ENCODE measurements at places on chromosomes 3 and 15. TPM values are rescaled to one million over a fixed set of nuclear protein-coding genes. Genes with fewer than 3 reads are reported as not detected.

DNA sequence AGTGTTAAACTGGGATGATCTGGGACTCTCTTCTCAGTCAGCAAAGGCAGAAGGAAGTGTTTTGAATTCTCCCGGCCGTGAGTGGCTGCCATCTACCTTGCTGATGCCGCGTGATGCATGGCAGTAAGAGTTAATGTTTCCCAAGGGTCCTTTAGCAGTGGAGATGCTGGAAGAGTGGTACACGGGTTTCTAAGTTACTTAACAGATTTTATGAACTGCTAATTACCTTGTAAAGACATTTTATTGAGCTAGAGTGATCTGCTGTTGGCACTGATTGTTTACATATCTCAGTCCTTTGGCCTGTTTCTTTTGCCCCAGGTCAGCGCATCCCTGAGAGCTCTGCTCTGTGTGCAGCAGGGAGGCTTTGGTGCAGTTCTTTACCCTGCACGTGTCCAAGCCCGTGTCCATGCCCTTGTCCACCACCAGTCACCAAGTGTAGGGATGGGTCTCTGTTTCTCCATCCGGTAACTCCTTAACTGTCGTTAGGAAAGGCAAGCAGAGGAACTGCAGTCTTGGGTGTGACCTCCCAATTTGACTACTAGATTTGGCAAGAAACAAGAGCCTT, 172.3 kb downstream of the SLCO3A1 start:
- no peaks in the 10 kb centered on the region for H3K4me1 ChIP-seq
- H3K36me3 ChIP-seq: no peaks in the 10 kb centered on the region
- DNase-seq: no peak
- no peaks in the 10 kb centered on the region for H3K27me3 ChIP-seq
- H3K4me3 ChIP-seq: no peak overlapping the region

- peaks cover 6% of the 10 kb centered on the region for H3K4me1 ChIP-seq
- DNase-seq: no peak
- H3K27me3 ChIP-seq: no peaks in the 10 kb centered on the region
Observed at GRCh38 chr3:104886220-104886995, 480.3 kb upstream of the ALCAM start.

DNA sequence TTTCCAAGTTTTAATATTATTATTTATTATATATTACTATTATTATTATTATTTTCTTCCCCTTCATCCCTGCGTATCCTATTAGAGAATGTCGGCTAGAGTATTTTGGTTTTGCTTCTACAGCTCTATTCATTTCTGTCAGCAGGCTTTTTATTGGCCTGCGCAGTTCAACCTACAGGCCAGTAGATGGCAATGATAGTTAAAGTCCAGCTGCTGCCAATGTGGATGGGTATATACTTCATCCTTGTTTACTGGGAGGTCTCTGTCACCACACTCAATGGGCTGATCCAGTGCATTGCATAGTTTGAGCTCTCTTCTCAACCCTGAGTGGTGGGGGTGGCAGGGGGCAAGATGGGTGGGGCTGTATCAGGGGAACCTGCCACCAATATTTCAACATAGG, 799.8 kb downstream of the NSUN3 start:
- no peaks in the 10 kb centered on the region for H3K36me3 ChIP-seq
- no peak overlapping the region for H3K27ac ChIP-seq
- no peak overlapping the region for H3K4me3 ChIP-seq
- H3K27me3 ChIP-seq: no peaks in the 10 kb centered on the region
- H3K4me1 ChIP-seq: no peaks in the 10 kb centered on the region

GRCh38 chr15:99536422-99537040, 29.3 kb upstream of the MEF2A start:
- no peaks in the 10 kb centered on the region for H3K27me3 ChIP-seq
- peak; percentile 54 for DNase-seq
- no peaks in the 10 kb centered on the region for H3K36me3 ChIP-seq
- peaks cover 10% of the 10 kb centered on the region for H3K4me1 ChIP-seq

DNA sequence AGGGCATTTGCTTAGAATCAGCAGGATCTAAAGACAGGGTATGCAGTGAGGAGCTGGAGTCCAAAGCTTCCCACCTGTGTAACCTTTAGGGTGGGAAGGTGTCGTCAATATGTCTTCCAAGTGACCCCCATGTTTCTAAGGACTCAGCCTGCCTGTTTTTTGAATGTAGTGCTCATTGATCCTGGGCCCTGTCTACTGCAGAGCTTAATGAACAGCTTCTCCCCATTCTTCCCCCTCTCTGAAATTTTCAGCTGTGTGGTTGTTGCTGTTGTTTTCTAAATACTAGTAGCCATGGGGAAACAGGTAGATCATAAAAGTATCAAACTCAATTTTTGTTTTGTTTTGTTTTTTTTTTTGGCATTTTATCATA, 39.7 kb downstream of the MBNL1 start:
- no peak overlapping the region for H3K4me3 ChIP-seq
- peaks cover 26% of the 10 kb centered on the region for H3K36me3 ChIP-seq
- H3K27me3 ChIP-seq: no peaks in the 10 kb centered on the region
- no peak overlapping the region for H3K27ac ChIP-seq

GRCh38 chr3:69445024-69445423, 59.1 kb upstream of the FRMD4B start:
- DNase-seq: peak; percentile 47
- no peaks in the 10 kb centered on the region for H3K36me3 ChIP-seq

GRCh38 chr3:189235214-189235613, 63.4 kb downstream of the TPRG1 start:
- no peaks in the 10 kb centered on the region for H3K36me3 ChIP-seq
- H3K4me3 ChIP-seq: no peak overlapping the region
- H3K27ac ChIP-seq: no peak overlapping the region
- DNase-seq: no peak
- no peaks in the 10 kb centered on the region for H3K4me1 ChIP-seq

GRCh38 chr3:155070932-155071387, 9.2 kb upstream of the MME start:
- no peak overlapping the region for H3K4me3 ChIP-seq
- peaks cover 21% of the 10 kb centered on the region for H3K4me1 ChIP-seq
- no peaks in the 10 kb centered on the region for H3K27me3 ChIP-seq
- no peaks in the 10 kb centered on the region for H3K36me3 ChIP-seq
- peak overlapping the region; percentile 80 for H3K27ac ChIP-seq
- DNase-seq: peak; percentile 77

DNA sequence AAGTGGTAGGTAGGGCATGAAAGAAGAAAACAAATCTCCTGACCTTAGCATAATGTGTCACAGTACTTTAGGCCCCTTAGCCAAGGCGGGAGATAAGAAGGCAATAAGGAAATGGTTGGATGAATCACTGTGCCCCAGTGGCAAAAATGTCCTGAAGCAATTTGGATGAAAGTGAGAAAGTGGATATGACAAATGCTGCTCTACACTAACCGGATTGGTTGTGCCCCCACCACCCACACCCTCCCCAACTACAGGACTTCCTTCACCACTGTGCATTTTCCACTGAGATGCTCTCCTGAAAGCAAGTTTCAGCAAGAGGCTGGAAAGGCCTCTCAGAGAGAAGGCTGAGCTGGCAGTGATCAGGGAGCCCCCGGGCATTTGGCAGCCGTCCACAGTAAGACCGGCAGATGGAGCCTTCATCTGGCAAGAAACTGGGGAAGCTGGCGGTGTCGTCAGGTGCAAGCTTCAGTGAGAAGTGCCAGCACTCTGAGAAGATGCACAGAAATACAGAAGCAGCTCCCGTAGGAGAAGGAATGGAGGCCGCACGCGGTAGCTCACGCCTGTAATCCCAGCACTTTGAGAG, 63.8 kb downstream of the ATP1B3 start:
- H3K4me1 ChIP-seq: peaks cover 15% of the 10 kb centered on the region
- H3K27ac ChIP-seq: peak overlapping the region; percentile 63
- H3K4me3 ChIP-seq: no peak overlapping the region
- H3K36me3 ChIP-seq: no peaks in the 10 kb centered on the region
- DNase-seq: peak; percentile 73
- no peaks in the 10 kb centered on the region for H3K27me3 ChIP-seq

GRCh38 chr3:123075359-123075758, 8.5 kb downstream of the PDIA5 start:
- peaks cover 22% of the 10 kb centered on the region for H3K4me1 ChIP-seq
- DNase-seq: no peak
- H3K27me3 ChIP-seq: peaks cover 10% of the 10 kb centered on the region
- no peak overlapping the region for H3K4me3 ChIP-seq
- no peaks in the 10 kb centered on the region for H3K36me3 ChIP-seq
- no peak overlapping the region for H3K27ac ChIP-seq

Gene CERS3
- not detected for total RNA-seq

- DNase-seq: no peak
- no peak overlapping the region for H3K4me3 ChIP-seq
- no peaks in the 10 kb centered on the region for H3K27me3 ChIP-seq
Observed at GRCh38 chr15:85616549-85617110, 178.1 kb downstream of the KLHL25 start.

- H3K36me3 ChIP-seq: no peaks in the 10 kb centered on the region
- H3K27ac ChIP-seq: no peak overlapping the region
- DNase-seq: no peak
- H3K4me3 ChIP-seq: no peak overlapping the region
- peaks cover 19% of the 10 kb centered on the region for H3K4me1 ChIP-seq
Observed at GRCh38 chr3:37779289-37780152, 82.2 kb upstream of the CTDSPL start.

Gene STAC
- 29.1 TPM for total RNA-seq

GRCh38 chr3:43951813-43952212, 261.1 kb downstream of the ABHD5 start:
- no peak overlapping the region for H3K27ac ChIP-seq
- H3K27me3 ChIP-seq: no peaks in the 10 kb centered on the region
- no peak overlapping the region for H3K4me3 ChIP-seq

DNA sequence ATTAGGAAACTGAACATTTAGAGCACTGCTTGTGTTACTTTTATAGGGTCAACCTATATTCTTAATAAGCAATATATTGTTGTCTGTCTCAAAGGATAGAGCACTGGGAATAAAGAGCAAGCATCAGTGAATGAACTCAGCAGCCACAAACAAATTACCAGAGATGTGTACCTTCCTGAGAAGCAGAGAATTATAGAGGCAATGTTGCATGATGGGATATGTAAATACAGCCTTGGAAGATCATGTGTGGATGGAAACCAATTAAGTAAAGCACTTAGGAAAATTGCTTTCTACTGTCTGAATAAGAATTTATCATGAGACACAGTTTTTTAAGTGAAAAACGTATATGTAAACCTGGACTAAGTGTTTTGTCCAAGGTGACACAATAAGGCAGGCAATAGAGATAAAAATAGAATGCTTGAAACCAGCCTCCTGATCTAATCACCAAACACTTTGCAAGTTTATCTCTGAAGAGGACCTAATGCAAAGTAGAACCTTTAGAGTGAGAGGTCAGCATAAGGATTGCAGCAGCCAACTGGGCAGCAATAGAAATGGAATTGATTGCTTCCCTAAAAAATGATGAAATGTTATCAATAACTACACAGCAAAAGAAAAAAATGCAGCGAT, 848.0 kb downstream of the TUSC7 start:
- no peaks in the 10 kb centered on the region for H3K36me3 ChIP-seq
- no peak for DNase-seq
- no peak overlapping the region for H3K4me3 ChIP-seq
- no peak overlapping the region for H3K27ac ChIP-seq

Gene DCBLD2
- total RNA-seq: 70.2 TPM

DNA sequence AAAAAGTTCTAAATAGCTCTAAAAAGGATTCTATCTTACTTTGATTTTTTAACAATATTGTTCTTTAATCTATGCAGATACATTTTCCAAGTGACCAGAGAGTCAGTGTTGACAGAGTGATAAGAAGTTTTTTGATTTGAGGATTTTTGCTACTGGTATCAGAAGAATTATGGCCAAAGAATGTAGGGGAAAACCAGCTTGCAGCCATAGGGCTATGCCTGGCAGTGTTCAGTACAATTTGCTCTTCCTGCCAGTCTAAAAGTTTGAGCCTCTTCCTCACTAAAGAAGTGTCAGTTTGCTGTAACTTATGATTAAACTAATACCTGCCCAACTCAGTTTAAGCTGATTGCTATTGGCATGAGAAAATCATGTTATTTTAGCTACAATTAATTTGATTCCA, 35.3 kb upstream of the FSIP1 start:
- no peak overlapping the region for H3K27ac ChIP-seq
- no peaks in the 10 kb centered on the region for H3K27me3 ChIP-seq
- no peaks in the 10 kb centered on the region for H3K36me3 ChIP-seq
- H3K4me1 ChIP-seq: 0 out of 2 replicates have a peak, but pooled peaks cover 3% of the 10 kb centered on the region
- DNase-seq: no peak

DNA sequence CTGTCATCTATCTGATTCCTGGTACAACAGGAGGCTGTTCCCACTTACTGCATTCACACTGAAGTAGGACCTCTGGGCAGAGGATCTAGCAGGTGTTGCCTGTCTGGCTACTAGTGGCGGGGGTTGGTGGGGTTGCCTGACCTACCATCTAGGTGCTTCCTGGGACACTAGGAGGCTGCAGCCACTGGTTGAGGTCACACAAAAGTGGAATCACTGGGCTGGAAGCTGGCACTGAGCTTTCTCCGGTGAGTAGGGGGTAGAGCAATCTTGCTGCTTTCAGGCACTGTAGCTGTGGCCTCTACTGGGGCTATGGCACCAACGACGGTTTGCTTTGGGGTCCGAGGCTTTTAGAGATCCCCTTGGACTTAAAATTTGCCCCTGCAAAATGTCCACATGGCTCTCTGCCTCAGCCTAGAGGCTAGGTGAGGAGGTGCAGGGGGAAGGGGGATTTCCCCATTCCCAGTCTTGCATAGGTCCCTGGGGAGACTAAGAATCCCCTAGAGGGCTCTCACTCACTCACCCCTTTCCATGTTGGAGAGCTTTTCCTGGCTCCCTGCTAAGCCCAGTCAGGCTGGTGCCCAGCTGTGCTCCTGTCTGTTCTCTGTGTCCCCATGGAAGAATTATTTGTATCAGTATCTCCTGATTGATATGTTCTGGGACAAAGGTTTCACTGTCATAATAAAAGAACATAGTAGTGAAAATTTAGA, 397.7 kb upstream of the EPHA6 start:
- no peaks in the 10 kb centered on the region for H3K36me3 ChIP-seq
- H3K4me3 ChIP-seq: no peak overlapping the region
- H3K4me1 ChIP-seq: no peaks in the 10 kb centered on the region
- no peak for DNase-seq
- no peak overlapping the region for H3K27ac ChIP-seq
- no peaks in the 10 kb centered on the region for H3K27me3 ChIP-seq

DNA sequence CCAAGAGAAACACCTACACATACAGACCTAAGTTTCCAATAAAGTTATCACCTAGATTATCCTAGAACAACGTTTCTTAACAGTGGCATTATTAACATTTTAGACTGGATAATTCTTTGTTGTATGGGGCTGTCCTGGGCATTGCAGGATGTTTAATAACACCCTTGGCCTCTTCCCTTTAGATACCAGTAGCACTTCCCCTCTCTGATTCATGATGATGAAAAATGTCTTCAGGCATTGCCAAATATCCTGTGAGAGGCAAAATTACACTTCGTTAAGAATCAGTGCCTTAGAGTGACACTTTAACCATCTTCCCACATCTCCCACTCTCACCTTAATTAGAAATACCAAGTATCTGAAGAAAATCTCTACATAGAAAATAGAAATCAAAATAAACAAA, 352.6 kb downstream of the CGGBP1 start:
- no peaks in the 10 kb centered on the region for H3K4me1 ChIP-seq
- DNase-seq: no peak
- no peaks in the 10 kb centered on the region for H3K27me3 ChIP-seq
- no peaks in the 10 kb centered on the region for H3K36me3 ChIP-seq
- H3K27ac ChIP-seq: no peak overlapping the region

GRCh38 chr15:82306791-82307713, 42.2 kb downstream of the GOLGA6L10 start:
- no peak overlapping the region for H3K27ac ChIP-seq
- H3K4me1 ChIP-seq: no peaks in the 10 kb centered on the region
- H3K27me3 ChIP-seq: no peaks in the 10 kb centered on the region
- DNase-seq: peak; percentile 32
- H3K36me3 ChIP-seq: no peaks in the 10 kb centered on the region

- no peak for DNase-seq
- H3K4me3 ChIP-seq: no peak overlapping the region
- peaks cover 17% of the 10 kb centered on the region for H3K4me1 ChIP-seq
- H3K27me3 ChIP-seq: no peaks in the 10 kb centered on the region
- H3K27ac ChIP-seq: no peak overlapping the region
Observed at GRCh38 chr3:133937756-133938601, 42.3 kb upstream of the RAB6B start.
